ENCODE measurements at places on chromosomes 7 and 10. TPM values are rescaled to one million over a fixed set of nuclear protein-coding genes. Genes with fewer than 3 reads are reported as not detected.
A peak's percentile ranks its signal among the peaks of the same experiment; 100 is the strongest.

ARID5B gene
- 0.62 TPM for total RNA-seq

DNA sequence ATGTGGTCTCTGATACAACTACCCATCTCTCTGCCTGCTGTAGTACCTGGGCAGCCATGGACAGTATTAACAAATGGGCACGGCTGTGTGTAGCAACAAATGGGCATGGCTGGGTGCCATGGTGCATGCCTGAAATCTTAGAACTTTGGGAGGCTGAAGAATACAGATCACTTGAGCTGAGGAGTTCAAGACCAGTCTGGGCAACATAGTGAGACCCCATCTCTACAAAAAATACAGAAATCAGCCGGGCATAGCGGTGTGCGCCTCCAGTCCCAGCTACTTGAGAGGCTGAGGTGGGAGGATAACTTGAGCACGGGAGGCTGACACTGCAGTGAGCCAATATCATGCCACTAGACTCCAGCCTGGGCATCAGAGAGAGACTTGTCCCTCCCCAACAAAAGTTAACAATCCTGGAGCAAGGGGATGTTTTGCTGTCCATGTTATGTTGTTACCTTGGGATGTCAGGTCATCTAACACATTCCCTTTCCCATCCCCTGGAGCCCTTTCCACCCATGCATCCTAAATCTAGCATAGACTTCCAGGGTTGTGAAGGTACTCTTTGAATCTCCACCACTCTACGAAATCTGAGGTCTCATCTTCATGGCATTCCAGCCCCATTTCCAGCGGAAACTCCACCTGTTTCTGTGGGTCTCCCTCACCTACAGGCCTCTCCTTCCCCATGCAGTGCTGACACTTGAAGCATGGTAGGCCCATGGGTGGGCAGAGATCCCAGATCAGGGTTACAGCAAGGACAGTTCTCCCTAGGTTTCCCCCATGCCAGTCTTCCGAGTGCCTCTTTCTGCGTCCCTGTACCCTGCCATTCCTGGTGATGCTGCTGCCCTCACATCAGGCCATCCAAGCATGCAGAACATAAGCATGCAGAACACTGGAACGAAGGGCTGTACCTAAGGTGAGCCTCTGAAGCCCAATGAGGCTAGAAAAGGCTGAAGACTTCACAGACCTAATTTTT is 13.1 kb downstream of the FXYD4 start:
- H3K27me3 ChIP-seq = peaks cover 1% of the 10 kb centered on the region
- H3K4me3 ChIP-seq = no peak overlapping the region
- DNase-seq = no peak
- H3K27ac ChIP-seq = no peak overlapping the region
- no peaks in the 10 kb centered on the region for H3K4me1 ChIP-seq
- peaks cover 26% of the 10 kb centered on the region for H3K36me3 ChIP-seq

DNA sequence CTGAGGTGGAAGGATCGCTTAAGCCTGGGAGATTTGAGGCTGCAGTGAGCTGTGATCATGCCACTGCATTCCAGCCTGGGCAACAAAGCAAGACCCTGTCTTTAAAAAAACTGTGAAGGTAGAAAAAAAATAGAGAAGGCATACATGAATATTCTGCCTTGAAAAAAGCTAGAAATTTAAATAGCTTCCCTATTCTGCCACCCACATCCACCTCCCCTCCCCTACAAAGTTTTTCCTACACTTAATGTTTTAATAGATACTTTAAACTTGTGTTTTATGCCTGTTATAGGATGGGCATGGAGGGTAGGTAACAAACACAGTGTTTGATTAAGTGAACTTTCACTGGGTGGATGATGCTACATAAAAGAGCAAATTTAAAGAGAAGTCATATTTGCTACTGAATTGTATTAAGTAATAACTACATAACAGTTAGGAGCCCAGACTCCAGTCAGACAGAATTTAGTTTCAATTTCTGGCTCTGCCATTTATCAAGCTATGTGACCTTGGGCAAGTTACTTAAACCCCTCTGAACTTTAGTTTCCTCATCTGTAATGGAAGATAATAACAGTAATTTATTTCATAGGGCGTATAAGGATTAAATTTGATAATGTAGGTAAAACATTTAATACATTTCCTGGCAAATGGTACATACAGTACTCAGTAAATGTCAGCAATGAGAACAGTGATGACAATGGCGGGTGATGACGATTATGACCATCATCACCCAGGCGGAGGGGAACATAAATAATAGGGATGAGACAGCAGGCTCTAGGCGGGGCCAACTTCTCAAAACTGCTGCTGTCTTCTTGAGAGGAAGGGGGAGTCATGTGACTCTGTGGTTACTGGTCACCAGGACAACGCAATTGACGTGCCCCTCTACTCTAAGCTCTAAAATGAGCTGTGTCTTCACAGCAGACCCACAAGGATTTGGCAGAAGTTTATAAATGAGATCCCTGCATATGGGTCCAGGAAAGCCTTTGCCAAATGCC is 15.8 kb downstream of the DNMBP start:
- peaks cover 8% of the 10 kb centered on the region for H3K4me1 ChIP-seq
- no peak overlapping the region for H3K4me3 ChIP-seq
- H3K27me3 ChIP-seq = peaks cover under 1% of the 10 kb centered on the region
- H3K27ac ChIP-seq = no peak overlapping the region
- no peaks in the 10 kb centered on the region for H3K36me3 ChIP-seq

LIPM gene
- total RNA-seq = 0.31 TPM

GRCh38 chr10:30832001-30832748 is 199.5 kb downstream of the ZNF438 start:
- peaks cover 9% of the 10 kb centered on the region for H3K27me3 ChIP-seq
- no peak for DNase-seq
- H3K27ac ChIP-seq = peak overlapping the region; percentile 18
- H3K4me3 ChIP-seq = no peak overlapping the region
- H3K4me1 ChIP-seq = peaks cover 14% of the 10 kb centered on the region

SLC29A4 gene
- total RNA-seq = 6.4 TPM

DNA sequence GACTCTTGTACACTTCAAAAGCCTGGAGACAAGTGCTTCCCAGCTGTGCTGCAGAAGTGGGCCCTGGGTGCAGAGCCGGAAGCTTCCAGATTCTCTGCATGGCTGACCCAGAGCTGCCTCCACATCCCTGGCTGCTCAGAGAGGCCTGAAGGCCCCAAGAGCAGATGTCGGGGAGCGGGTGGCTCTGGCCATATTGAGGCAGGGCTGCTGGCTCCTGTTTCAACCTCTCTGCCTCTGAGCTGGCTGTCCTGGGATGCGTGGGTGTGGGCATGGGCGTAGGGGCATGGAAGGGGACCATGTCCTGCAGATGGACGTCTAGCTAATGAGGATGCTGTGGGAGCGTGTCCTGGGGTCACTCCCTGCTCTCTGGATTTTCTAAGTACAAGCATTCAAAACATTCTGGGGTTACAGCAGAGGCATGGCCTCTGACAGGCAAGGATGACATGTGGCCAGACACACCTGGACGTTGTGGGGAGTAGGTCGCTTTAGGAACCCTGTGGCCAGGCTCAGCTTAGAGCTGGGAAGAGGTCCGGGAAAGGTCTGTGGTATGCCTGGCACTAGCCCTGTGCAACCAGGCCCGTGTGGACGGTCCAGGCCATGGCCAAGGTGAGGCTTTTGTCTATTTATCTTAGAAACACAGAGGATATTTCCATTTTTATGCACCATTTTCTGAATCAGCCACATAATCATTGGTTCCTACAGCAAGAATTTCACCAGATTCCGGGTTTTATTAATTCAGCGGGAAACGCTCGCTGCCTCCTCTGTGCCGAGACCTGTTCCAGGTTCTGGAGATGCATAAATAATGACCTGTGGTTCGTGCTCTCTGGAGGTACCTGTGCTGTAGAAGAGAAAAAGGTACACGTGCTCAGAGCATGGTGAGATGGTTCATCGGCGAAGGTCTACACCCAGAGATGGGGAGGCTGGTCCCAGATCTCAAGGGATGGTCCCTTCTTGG is 361.1 kb downstream of the GLRX3 start:
- H3K27me3 ChIP-seq = peaks cover 27% of the 10 kb centered on the region
- DNase-seq = no peak
- H3K36me3 ChIP-seq = peaks cover 27% of the 10 kb centered on the region
- H3K27ac ChIP-seq = no peak overlapping the region
- no peaks in the 10 kb centered on the region for H3K4me1 ChIP-seq
- no peak overlapping the region for H3K4me3 ChIP-seq
